Liver (tissue), 10 donors: ENCODE measurements at places on chromosomes 13 and 19. TPM values are rescaled to one million over a fixed set of nuclear protein-coding genes. Genes with fewer than 3 reads are reported as not detected.

Gene FFAR2
- total RNA-seq = 0.67 TPM

Gene STOML3
- not detected for total RNA-seq

Gene OR1I1
- not detected for total RNA-seq

Gene B3GNT3
- total RNA-seq = 1.0 TPM

Gene RGS9BP
- 0.05 TPM for total RNA-seq

Gene FARP1
- total RNA-seq = 29.4 TPM

Gene CGB8
- not detected for total RNA-seq

Gene SLC6A16
- total RNA-seq = 1.2 TPM

Gene KLF1
- 234 TPM for total RNA-seq

Gene ADGRE3
- total RNA-seq = 0.28 TPM

GRCh38 chr13:78601124-78601873 lies 2.1 kb downstream of the POU4F1 start:
- no peak for DNase-seq

DNA sequence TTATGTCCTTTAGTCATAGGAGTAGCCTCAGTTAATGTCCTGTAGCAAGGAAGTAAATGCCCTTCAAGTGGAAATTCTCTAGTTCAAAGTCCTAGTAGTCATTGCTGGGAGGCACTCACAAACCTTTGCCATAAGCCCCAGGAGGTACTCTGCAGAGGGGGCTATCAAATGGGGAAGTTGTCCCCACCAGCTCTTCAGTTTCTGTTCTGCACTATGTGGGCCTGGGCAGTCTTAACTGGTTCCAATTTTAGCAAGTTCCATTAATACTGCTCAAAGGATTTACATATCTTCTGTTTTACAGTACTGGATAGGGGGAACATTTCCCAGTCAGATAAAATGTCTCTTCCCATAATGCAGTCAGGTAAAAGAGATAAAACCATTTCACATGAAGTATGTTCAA lies 101.3 kb downstream of the B3GLCT start:
- no peak for DNase-seq

- DNase-seq = no peak
Measured at GRCh38 chr13:40271931-40272775, 394.3 kb downstream of the FOXO1 start.

DNA sequence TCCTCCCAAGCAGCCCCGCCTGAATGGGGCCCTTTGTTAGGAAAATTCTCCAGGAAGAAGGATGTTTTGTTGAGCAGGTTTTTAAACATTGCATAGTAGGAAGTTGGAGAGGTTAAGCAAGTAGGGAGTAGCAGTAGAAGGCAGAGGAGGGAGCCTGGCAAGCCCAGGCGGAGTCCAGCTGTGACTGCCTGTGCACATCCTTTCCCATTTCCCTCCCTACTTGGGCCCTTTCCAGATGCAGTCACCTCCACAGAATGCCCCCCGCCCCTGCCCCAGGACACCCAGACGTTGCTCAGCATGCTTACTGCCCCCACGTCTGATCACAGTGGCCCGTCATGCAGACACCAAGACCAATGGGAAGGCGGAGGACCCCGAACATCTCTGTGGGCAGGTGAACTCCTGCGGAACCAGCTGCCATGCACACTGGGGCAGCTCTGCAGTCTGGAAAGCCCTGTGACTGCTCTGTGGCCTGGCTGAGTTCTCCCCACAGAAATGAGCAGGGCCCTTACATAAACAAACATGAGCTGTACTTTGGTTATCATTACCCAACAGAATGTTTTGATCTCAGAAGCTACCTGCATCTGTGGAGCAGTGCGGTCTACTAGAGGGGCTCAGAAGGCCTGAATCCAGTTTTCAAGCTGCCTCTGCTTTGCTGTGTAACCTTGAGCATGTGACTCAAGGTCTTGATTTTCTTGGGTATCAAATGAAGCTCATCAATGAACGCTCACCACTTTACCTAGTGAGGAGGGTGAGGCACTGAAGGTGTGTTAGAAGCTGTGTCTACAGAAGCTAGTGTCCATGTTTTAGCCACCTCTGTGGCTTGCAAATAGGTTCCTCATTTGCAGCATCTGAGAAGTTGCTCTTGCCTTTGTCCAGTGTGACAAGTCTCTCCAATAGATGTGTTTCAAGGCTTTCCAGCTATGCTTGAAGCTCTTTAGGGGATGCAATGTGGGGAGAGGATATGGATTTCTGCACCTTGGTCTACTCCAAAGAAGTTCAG lies 84.2 kb downstream of the TNFRSF19 start:
- no peak for DNase-seq

- DNase-seq = peak; percentile 72
Measured at GRCh38 chr13:51844862-51845573, at the start of gene TMEM272. Gene TMEM272 (minus strand): TSS chr13:51845177. CDS start chr13:51838530, 6,647 bp downstream.

- DNase-seq = no peak
Measured at GRCh38 chr13:99287551-99287950, 19.6 kb downstream of the GPR183 start.

DNA sequence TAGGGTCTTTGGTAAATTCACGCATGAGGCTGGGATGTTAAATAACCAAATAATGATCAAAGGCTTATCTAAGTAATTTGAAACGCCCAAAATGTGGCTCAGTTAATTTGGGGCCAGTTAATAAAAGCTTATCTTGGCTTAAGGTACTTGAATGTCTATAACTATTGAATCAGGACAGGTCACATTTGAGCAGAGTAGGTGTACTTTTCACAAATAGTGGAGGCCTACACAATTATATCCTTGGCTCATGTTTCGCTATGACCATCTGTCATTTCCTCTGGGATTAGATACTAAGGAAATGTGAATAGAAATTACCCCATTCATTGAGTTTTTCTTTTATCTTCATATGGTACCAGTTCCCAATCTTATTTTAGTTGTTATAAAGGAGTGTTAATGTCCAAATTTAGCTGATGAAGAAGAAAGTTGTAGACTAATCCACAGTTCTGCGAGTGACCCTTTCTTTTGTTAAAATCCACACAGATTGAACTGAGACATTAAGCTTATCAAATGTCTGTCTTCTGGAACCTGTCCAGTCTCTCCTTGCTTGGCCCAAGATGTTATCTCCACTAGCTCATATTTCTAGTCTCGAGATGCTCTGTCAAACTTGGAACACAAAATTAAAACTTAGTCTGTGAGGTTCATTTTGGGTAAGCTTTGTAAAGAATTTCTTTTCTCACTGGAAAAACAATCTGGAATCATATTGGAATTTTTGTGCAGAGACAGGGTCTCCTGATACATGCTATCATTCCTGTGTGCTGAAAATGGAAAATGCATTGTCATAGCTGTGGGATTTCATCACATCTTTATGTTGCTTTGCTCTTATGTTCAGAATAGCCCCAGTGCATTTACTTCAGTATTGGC lies 31.0 kb downstream of the SLAIN1 start:
- no peak for DNase-seq

GRCh38 chr19:57946316-57946715 lies 1.2 kb downstream of the ZNF256 start:
- DNase-seq = no peak

GRCh38 chr19:40567040-40567749 lies 9.5 kb upstream of the SHKBP1 start:
- DNase-seq = no peak

- DNase-seq = no peak
Measured at GRCh38 chr13:80199585-80200292, 141.2 kb downstream of the SPRY2 start.

DNA sequence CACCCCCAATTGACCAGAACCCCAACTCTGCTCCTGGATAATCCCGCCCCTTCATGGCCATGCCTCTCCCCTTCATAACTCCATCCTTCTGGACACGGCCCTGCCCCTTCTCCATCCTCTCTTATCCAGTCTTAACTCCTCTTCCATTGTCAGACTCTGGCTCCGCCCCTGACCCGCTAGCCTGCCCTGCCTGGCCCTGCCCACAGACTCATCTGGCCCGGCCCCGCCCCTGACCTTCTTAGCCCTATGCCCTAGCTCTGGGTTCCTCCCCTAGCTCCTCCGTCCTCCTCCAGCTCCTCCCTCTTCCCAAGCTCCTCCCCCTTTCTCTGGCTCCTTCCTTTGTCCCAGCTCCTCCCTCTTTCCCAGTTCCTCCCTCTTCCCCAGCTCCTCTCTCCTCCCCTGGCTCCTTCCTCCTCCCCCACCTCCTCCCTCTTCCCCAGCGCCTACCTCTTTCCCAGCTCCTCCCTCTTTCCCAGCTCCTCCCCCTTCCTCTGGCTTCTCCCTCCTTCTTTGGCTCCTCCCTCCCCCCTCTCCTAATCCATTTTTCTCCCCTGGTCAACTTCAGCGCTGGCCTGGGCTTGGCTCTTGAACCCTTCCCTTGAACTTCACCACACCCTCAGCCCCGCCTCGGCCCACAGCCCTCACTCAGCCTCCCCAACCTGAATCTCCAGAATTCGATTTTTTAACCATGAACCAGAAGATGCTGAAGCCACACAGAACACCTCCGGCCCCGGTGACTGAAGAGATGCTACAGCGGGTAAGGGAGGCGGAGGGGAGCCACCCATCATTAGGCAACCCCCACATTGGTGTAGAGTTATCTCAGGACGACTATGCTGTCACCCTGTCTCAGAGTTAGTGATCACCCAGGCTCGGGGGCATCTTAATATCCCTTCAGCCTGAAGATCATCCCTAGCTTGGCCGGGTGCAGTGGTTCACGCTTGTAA lies 9.2 kb upstream of the ZNF358 start:
- peak; percentile 82 for DNase-seq

GRCh38 chr19:51098365-51099046 lies 9.7 kb downstream of the CTU1 start:
- DNase-seq = no peak

GRCh38 chr19:41321600-41322270 lies 11.8 kb downstream of the CCDC97 start:
- DNase-seq = no peak

- DNase-seq = no peak
Measured at GRCh38 chr13:49314344-49314882, 66.7 kb downstream of the CDADC1 start.

- DNase-seq = no peak
Measured at GRCh38 chr13:99269627-99270241, 11.6 kb upstream of the GPR18 start.

GRCh38 chr19:6682607-6683128 lies 12.7 kb upstream of the TNFSF14 start:
- DNase-seq = no peak
